Occipital lobe (tissue), 3 donors: ENCODE measurements at places on chromosomes 12 and 14. TPM values are rescaled to one million over a fixed set of nuclear protein-coding genes. Genes with fewer than 3 reads are reported as not detected.

- peak; percentile 16 for DNase-seq
Observed at GRCh38 chr12:26651566-26652188, 181.3 kb downstream of the ITPR2 start.

DNA sequence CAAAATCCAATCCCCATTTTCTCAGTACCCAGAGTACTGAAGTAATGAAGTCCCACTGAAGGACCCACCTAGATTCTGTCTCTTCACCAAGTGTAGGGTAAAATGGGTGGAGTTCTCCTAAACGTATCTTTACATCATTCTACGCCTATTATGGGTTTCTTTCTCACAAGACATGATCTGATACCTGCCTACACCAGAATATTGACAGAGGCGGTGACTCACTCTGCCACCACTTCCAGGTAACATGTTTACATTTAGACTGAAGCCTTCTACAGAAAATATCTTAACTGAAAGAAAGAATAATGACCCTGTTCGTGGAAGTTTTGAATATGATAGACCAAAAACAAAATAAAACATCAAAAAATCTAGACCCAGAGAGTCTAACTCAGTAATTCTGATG is 89.8 kb downstream of the BTG1 start:
- DNase-seq, result no peak

- DNase-seq, result peak; percentile 64
Observed at GRCh38 chr12:113912760-113913329, 53.3 kb downstream of the RBM19 start.

DNA sequence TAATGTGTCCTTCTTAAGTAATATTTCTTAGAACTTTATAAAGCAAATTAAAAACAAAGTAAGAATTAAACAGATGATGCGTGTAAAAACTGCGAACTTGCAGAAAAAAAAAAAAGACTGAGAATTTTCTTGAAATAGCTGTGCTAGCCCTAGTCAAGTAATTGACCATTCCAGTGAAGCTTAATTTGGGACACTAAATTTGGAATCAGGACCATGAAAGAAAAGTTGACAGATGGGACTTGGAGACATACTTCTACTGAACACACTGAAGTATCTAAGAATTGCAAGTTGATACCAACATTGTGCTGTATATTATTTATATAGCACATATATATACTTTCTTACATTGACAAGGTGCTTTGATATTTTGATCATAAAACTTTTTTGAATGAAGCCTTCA is 386.6 kb downstream of the KCNH5 start:
- DNase-seq, result no peak

DNA sequence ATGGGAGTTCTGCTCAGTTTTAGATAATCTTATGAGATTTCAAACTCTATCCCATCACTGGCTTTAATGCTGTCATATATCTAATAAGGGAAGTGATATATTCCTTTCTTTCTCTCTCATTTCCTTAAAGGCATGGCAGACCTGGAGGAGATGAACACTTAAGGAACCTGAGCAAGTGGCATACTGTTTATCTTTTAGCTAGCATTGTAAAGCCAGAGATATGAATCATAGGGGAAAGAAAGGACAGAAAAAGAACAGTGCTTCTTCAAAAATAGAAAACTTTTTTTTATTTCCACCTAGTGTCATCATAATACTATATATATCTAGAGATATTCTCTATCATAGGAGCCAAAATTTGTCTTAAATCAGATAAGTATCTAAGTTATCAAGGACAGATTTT is 68.3 kb upstream of the PSMA6 start:
- no peak for DNase-seq

GRCh38 chr12:559906-560455 is 100.2 kb downstream of the B4GALNT3 start:
- no peak for DNase-seq

GRCh38 chr14:22565391-22565945 is 23.6 kb downstream of the DAD1 start:
- no peak for DNase-seq

DNA sequence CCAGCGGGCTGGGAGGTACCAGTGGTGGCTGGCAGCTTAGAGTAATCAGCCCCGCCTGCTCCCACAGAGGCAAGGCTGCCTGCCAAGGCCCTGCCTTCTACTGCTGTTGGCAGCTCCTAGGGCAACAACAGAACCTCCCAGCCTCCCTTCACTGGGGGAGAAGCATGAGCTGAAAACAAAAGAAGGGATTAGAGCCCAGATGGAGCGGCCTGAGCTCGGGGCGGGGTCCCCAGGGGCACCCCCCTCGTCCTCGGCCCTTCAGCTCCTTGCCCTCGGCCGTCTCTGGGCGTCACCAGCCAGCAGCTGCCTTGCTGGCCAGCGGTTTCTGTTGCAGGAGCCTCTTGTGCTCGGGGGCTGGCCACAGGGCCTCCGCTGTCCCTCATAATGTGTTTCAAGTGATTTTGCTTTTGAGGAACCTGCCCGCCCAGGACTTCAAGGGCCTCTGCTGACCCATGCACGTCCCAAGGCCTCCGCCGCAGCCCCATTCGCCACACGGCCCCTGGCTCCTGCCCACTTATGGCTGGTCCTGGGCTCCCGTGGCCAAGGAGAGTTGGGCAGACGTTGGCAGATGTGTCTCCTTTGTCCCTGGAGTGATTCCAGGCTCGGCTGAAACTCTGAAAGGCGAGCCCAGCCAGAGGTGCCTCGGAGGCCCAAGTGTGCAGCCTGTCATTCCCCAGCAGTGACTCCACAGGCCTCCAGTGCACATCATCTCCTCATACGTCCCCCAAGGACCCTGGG is 49.7 kb downstream of the PSMA6 start:
- peak; percentile 93 for DNase-seq

- no peak for DNase-seq
Observed at GRCh38 chr12:4107911-4108697, 165.5 kb upstream of the CCND2 start.

DNA sequence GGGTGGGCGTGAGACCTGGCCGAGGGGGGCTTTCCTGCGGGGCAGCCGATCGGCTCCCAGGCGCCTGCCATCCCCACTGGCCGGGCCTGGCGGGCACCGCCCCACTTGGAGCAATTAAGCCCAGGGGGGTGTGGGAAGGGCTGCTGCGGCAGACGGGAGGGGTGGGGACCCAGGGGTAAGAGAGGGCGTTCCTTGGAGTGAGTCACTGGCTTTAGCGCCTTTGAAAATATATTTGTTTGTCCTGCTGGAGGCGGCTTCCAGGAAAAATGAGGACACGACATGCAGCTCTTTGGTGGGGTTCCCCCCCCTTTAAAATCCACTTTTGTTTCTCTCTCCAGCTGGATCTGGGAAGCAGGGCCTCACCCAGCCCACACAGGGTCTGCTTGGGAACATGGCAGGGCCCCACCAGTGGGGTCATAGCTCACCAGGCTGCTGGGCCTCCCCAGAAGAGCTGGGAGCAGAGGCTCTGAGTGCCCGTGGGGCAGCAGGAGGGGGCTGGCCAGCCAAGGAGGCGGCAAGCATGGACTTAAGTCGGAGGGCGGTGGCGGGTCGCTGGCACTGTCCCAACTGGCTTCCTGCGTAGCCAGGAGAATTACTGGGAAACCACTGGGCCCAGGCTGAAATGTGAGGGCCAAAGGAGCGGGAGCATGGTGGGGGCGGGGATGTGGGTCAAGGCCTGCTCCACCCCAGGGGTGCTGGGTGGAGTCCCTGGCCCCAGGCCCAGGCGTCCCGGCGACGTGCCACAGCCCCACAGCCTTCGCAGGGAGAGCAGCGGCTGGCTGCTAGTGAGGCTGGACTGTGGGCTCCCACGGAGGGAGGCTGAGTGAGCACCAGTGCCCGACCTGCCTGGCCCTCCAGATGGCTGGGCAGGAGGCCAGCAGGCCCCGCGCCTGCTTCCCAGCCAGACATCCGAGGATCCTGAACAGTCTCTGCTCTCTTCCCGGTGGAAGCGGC is 128.0 kb downstream of the RFLNA start:
- DNase-seq, result peak; percentile 59

GRCh38 chr12:13049816-13050215 is 5.6 kb downstream of the FAM234B start:
- no peak for DNase-seq

DNA sequence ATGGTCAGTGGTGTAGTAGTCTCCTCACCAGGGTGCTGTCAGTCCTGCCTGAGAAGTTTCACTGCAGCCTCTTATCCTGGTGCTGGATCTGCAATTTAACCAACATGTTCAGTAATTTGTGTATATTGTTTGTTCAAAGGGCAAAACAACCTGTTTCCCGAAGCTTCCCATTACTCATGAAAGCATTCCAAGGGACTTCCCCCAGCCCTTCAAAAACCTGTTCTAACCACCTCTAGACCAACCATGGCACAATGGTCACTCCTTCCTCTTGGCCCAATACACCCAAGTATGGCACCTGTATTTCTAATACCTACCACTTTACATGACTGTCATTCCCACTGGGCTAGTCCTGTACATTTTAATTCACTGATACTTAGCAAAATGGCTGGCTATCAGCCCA is 12.1 kb downstream of the CKAP4 start:
- DNase-seq, result no peak

GRCh38 chr14:104107611-104108569 is 22.4 kb downstream of the ASPG start:
- no peak for DNase-seq

DNA sequence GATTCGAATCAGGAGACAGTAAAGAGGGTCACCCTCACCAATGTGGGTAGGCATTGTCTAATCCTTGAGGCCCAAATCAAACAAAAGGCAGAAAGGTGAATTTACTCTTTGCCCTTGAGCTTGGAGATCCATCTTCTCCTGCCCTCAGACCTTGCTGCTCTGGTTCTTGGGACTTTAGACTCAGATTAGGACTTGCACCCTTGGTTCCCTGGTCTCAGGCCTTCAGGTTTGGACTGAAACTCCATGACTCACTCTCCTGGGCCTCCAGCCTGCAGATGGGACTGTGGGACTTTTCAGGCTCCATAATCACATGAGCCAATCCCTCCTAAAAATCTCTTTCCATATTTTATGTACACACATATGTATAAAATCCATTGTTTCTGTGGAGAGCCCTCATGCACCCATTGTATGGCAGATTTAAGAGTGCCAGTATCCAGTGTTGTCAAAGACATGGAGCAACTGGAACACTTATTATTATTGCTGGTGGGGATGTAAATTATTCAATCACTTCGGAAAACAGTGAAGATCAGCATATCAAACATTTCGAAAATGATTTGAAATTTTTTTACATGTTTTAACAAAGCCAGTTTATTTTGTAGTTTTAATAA is 48.7 kb downstream of the EID3 start:
- no peak for DNase-seq

GRCh38 chr14:70045844-70046535 is 142.8 kb downstream of the SLC8A3 start:
- peak; percentile 49 for DNase-seq

- no peak for DNase-seq
Observed at GRCh38 chr12:110575326-110575725, 7.8 kb downstream of the PPTC7 start.

DNA sequence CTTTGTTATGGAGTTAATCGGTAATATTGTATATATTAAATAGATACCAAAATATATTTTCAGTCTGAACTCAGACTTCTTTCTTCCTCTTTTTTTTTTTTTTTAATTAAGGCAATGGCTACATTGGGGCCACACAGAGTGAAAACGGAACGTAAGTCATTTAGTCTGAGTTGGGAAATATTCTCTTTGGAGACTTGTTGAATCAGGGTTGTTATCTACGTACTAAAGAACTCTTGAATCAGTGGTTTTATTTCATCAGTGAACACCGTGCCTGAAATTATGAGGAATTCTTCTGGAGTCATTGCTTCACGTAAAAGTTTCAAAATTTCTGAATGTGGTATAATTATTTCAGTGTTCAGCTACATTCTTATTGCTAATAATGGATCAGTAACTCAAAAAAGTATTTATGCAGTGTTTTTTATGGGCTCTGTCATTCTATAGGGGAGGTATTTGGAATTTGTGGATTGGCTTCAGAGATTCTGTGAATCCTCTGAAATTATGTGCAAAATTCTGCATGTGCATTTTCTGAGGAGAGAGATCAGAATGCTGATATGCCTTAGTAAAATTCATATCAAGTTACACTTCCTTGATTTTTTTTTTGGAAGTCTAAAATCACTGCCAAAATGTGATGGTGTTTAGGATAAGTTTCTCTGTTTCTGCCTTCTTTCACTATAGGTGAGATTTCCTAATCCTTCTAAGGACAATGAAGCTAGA is 39.6 kb downstream of the BRMS1L start:
- DNase-seq, result no peak

DNA sequence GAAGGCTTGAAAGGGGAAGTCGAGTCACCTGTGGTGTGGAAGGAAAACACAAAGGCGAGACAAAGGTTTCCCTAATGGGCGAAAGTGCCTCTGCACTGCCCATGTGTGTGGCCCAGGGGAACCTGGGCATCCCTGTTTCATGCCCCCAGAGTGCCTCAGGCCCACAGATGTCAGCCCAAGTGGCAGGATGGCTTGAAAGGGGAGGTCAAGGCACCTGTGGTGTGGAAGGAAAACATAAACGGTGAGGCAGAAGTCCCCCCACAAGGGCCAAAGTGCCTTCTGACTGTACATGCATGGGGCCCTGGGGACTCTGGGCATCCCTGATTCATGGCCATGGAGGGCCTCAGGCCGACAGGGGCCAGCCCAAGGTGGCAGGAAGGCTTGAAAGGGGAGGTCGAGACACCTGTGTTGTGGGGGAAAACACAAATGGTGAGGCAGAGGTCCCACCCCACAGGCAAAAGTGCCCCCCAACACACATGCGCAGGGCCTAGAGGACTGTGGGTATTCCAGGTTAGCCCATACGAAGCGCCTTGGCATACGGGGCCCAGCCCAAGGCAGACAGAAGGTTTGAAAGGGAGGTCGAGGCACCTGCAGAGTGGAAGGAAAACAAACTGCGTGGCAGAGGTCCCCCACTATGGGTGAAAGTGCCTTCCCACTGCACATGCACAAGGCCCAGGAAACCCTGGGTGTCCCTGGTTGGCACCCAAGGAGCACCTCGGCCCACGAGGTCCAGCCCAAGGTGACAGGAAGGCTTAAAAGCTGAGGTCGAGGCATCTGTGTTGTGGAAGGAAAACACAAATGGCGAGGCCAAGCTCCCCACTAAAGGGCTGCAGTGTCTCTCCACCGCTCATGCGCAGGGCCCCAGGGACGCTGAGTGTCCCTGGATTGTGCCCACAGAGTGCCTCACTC is 382.3 kb downstream of the ALG10 start:
- no peak for DNase-seq

- DNase-seq, result no peak
Observed at GRCh38 chr12:34401659-34402227, 379.4 kb downstream of the ALG10 start.

GRCh38 chr12:76259660-76260389 is 88.4 kb downstream of the BBS10 start:
- no peak for DNase-seq

- DNase-seq, result no peak
Observed at GRCh38 chr12:64891629-64892028, 67.2 kb downstream of the TBC1D30 start.

DNA sequence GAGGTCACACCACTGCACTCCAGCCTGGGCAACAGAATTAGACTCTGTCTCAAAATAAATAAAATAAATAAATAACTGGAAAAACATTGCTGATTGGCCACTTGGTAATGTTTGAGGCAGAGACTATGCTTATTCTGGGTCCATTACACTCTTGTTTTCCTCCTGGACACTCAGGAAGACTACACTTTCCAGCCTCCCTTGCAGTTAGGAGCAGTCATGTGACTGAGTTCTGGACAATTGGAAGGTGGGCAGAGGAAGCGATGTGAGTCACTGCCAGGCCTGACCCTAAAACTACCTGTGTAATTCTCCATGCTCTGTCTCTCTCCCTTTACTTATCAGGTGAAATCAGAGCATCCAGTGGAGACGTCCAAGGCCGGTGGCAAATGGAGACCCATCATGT is 74.4 kb downstream of the VCPKMT start:
- DNase-seq, result no peak

The NAV3 gene
- total RNA-seq, result 313 TPM

The LRP1-AS gene
- not detected for total RNA-seq

The PTPRQ gene
- 1.9 TPM for total RNA-seq

The LMNTD1 gene
- 1.1 TPM for total RNA-seq

The KLRC1 gene
- total RNA-seq, result not detected
